ENCODE measurements at places on chromosomes 2 and 18.

- DNase-seq: no peak
These were observed 23.5 kb downstream of the CDC42EP3 start for GRCh38 chr2:37647971-37648330.

- peak; percentile 12 for DNase-seq
These were observed 821 bp upstream of the EML6 start for GRCh38 chr2:54722641-54723040.

DNA sequence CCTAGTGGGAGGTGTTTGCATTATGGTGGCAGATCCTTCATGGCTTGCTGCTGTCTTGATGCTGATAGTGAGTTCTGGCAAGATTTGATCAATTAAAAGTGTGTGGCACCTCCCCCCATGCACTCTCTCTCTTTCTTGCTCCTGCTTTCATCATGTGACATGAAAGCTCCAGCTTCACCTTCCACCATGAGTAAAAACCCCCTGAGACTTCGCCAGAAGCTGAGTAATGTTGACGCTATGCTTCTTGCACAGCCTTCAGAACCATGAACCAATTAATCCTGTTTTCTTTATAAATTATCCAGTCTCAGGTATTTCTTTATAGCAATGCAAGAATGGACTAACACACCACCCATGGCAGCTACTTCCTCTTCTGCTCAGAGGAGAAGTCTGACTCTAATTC is 2181.4 kb upstream of the PIK3C3 start:
- DNase-seq: peak; percentile 13

DNA sequence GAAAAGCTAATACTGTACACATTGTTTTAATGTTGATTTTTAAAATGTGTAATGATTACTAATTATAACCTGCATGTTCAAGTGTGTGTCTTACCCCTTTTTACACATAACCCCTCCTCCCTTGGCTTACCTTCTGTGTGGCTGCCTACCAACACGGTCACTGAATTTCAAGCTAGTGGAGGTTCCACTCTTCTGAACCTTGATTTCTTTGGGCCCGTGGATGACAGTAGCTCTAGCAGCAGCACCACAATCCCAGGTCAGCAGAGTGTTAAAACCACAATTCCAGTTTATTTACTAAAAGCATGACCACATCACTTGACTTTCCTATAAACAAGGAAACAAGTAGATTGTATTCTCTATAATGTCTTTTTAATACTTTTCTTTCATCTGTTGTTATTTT is 56.9 kb downstream of the AFTPH start:
- no peak for DNase-seq

DNA sequence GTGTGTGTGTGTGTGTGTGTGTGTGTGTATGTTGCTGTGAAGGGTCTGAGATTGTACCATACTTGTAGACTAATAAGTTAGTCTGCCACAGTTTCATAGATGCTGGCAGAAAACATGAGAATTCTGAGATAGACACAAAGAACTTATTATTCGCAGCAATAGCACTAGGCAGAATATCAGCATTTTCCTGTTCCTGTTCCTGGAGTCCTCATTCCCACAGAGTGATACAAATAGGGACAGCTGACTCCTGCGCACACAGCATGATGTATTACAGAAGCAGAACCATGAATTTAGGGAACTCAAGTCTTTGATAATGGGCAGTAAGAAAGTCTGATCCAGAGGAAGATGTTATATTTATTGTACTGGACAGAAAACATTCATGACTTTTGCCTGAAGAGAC is 1466.3 kb downstream of the DPP10 start:
- no peak for DNase-seq

- no peak for DNase-seq
These were observed 178.8 kb downstream of the TTC32 start for GRCh38 chr2:19723021-19723420.

- no peak for DNase-seq
These were observed 54.2 kb downstream of the SERTAD2 start for GRCh38 chr2:64599469-64599868.

- DNase-seq: no peak
These were observed 32.3 kb downstream of the FHOD3 start for GRCh38 chr18:36329684-36330434.

DNA sequence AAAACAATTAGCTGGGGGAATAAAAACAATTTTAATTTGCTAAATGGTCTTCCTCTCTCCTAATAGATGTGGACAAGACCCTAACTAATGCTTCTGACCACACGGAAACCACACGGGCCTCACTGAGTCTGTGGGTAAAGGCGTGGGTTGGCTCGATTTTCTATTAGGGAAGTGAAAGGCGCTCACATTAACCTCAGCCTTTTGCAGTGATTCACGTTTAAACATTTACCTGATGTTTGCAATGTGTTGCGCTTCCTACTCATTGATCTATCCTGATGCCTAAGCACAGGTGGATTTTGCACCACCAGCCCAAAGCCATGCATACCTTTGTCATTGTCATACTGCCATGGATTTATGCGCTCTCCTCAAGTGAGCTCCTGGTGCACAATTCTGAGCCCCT is 35.6 kb upstream of the NRP2 start:
- no peak for DNase-seq

DNA sequence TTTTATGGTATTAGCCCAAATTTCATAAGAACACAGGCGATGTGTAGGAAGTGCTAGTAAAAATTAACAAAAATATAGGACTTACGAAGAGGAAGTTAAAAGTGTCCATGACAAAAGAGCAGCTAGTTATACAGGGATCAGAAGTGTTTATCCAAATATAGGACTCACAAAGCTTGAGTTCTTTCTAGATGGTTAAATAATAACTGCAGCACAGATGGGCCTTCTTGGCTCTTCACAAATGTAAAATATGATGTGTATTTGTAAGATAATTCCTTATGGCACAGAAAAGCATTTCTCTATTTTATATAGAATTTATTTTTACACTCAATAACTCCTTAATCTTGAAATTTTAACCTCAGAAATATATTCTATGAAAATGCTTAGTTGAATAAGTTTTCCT is 100.9 kb upstream of the SPHKAP start:
- no peak for DNase-seq

- DNase-seq: peak; percentile 31
These were observed 115.5 kb downstream of the ESCO1 start for GRCh38 chr18:21484851-21485636.

DNA sequence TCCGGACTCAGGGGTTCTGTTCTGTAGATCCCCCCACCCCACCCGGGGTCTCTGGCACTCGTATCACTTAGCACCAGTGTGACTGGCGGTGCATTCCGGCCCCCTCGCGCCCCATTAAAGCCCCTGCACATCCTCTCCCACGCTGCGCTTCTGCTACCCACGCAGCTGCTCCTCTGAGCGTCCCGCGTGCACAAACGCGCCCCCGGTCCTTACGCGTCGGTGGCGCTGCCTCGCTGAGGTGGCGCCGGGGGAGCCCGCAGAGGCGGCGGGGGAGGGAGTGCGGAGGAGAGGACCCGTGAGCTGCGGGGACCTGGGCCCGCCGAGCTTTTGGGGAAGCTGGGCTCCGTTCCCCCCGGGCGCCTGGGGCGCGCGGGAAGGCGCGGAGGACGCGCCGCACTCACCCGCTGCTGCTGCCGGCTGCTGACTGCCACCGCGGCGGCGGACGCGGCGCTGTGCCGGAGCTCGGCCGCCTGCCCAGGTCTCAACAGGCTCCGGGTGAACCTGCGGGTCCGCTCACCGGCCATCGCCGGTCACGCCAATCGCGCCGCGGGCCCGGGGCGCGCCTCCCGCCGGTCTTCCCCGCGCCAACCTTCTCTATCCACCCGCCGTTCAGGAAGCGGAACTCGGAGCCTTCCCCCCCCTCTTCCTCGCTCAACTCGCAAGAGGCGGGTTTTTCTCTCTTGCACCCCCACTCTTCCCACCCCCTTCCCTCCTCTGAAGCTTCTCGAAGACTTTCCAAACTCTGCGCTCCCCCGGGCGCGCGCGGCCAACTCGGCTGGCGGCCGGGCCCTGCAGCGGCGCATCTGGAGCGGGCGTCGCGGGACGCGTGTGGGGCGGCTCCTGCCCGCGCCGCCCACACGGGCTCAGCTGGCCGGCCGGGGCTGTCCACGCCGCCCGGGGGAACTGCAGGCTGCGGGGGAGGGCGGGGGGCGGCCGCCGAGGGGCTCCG is at the start of gene DOCK10:
DOCK10 (minus strand) TSS at position 618 of the 949 bp plus-strand sequence; CDS start at position 524, 94 bp downstream.
- DNase-seq: peak; percentile 72

All from fibroblast of skin of back (primary cell).